Stimulated activated CD4-positive, alpha-beta T cell treated with anti-CD3 and anti-CD28 coated beads, Interleukin-1b, Interleukin-23, amount 100 ng/mL, for 24 hours (primary cell): ENCODE measurements at places on chromosomes 2 and 18.

- no peak for DNase-seq
Observed at GRCh38 chr2:2007551-2008501, 263.5 kb upstream of the PXDN start.

DNA sequence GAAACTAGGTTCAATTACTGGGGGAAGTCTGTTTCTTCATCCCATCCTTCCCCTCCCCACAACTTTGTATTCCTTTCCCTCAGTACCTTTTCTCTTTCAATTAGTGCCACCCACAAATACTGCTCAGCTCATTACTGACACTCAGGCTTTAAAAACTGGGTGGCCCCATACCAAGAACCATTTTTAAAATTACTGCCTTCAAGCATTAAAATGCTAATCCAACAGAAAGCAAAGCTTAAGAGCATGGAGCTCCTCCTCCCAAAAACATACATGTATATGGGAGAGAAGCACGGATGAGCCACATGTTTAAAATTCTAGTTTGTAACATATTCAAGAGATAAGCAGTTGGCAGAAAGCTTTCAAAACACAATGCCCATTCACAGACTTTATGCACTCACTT lies 44.0 kb downstream of the IRS1 start:
- no peak for DNase-seq

DNA sequence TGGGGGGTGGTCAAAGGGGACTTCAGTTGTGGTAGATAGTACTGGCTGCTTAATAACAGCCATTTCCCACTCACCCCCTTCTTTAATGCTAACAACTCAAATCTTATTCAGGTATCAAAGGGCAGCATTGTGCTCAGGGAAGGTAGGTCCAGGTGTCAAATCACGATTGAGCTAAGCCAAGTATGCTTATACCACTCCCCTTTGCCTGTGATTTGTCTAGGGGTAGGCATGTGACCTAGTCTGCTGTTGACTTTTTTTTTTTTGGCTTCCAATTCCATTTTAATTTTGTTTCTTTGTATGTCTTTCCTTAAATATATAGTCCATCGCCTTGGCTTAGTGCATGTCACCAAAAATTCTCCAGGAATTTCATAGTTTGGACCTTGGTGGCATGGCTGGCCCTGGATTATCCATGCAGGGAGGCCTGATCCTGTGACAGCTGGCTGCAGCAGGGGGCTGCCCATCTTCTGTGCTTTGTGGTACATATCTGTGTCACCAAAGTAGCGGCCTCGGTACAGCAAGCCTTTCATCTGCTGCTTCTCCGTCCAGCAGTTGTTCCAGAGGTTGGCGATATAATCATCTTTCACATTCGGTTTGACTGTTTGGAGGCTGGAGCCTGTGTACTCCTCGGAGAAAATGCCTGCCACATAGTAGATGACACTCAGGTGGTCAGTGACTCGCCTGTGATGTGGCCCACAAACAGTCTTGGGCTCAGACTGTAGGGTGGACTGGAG lies 68.1 kb upstream of the SPRED2 start:
- no peak for DNase-seq

DNA sequence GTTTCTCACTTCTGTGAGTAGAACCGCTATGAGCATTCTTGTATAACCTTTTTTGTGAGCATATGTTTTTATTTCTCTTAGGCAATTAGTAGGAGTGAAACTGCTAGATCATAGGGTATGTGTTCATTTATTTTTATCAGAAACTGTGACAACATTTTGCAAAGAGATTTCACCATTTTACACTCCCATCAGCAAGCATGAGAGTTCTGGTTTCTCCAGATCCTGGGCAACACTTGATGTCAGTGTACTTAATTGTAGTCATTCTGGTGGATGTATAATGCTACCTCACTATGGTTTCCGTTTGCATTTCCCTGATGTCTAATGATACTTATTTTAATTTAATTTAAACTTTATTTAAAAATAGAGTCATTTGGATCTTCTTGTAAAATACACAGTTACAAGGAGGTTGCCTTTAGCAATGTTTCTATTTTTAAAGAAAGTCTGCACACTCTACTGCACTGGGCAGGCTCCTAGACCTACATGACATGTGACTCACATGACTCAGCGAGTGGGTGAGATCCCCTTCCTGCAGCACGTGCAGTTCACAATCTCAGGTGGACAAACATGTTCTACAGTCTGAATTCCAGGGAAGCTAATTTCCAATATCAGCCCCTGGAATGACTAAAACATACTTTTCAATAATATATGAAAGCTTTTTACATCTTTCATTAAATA lies 127.0 kb upstream of the BCL2L11 start:
- no peak for DNase-seq

DNA sequence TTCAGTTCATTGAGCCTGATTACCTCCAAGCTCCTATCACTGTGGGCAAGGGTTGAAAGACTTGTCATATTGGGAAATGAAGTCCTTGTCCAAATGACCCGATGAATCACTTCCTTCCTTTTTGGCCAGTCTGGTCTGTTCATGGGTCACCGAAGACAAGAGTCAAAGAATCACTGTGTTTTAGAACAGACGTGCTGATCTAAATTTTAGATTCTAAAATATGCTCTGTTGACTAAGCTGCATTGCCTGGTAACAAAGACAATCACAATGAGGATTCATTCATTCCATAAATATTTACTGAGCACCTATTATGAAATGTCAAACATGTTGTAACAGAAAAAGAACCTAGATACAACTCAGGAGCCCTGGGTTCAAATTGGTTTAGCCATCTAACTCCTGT lies 99.4 kb upstream of the RND3 start:
- no peak for DNase-seq

- no peak for DNase-seq
Observed at GRCh38 chr2:205857520-205858237, 175.4 kb downstream of the NRP2 start.

GRCh38 chr2:181988154-181988924 lies 2.7 kb downstream of the PPP1R1C start:
- no peak for DNase-seq

DNA sequence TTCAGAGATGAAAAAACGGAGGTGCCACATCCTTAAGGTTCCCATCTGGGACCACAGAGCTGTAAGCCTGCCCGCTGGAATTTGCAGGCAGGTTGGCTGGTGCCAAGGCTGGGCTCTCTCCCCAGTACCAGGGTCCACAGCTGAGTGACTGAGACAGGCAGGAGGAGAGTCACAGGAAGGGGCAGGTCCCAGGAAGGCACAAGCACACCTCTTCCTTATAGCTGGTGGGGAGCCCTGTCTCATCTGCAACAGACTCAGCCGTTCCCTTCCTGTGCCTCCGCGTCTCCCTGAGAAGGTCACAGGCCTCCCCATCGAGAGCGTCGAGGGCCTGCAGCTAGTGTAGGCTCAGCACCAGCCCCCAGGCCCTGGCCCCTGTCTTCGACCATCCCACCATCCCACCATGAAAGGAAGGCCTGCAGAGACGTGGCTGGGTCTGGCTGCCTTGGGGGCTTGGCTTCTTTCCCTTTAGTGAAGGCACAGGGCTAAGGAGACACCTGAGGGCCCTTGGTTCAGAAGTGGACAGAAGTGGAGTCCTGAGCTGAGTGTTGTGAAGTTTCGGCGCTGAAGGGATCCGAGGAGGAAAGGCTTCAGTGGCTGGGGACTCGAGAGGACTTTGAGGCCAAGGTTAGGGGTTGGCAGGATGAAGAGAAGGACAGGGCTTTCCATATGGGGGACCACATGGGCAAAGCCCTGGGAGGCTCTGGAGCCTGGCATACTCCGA lies 26.8 kb downstream of the GLI2 start:
- no peak for DNase-seq

DNA sequence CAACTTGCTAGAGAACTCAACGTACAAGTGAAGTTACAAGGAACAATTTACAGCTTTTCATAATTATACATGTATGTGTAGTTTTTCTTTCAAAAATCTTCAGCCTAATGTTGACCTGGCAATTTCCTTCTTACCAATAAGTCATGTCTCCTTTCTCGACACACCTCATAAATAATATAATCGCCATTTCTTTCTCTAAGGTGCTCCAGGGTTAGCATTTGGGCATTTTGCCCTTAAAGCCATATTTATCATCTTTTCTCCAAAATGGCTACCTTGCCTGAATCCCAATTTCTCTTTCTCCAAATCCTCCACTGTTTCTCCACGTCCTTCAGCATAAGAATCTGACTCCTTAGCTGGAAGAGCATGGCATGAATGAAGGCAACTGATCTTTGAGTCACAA lies 50.3 kb upstream of the RAB27B start:
- DNase-seq, result no peak

DNA sequence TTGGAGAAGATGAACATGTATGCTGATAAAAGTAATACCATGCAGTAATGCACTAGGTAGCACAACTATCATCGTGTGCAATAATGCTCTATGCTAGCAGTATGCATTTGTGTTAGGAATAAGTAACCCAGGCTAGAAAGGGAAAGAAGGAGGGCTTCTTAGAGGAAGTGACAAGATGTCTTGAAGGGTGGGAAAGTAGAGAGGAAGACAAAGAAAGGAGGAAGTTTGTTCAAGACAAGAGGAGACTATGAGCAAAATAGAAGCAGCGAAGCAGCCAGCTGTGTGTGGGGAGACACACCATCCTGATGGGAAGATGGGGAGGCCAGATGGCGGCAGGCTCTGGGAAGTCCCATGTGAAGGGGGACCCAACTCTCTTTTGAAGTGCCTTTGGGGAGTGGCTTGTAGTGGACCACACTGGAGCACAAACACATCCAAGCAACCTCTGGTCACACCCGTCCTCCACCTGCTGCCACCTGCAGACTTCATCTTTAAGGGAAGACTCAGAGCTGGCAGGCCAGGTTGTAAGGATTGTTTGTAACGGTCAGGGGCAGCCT lies 39.9 kb upstream of the INHBB start:
- no peak for DNase-seq

DNA sequence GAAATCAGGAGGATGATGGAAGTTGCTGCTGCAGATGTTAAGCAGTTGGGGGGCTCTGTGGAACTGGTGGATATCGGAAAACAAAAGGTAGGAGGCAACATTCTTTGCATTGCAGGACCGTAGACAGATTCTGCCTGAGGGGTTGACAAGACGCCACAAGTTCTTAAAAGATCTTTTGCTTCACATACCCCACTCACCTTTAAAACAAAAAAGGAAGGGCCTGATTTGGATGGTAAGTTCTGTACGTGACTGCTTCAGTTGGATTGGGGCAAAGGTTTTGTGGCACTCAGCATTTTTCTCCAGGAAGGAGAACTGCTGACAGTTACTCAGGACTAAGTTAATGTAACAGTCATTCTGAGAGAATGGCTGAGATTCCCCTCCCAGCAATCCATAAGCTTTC lies 5.2 kb downstream of the CNDP2 start:
- no peak for DNase-seq

DNA sequence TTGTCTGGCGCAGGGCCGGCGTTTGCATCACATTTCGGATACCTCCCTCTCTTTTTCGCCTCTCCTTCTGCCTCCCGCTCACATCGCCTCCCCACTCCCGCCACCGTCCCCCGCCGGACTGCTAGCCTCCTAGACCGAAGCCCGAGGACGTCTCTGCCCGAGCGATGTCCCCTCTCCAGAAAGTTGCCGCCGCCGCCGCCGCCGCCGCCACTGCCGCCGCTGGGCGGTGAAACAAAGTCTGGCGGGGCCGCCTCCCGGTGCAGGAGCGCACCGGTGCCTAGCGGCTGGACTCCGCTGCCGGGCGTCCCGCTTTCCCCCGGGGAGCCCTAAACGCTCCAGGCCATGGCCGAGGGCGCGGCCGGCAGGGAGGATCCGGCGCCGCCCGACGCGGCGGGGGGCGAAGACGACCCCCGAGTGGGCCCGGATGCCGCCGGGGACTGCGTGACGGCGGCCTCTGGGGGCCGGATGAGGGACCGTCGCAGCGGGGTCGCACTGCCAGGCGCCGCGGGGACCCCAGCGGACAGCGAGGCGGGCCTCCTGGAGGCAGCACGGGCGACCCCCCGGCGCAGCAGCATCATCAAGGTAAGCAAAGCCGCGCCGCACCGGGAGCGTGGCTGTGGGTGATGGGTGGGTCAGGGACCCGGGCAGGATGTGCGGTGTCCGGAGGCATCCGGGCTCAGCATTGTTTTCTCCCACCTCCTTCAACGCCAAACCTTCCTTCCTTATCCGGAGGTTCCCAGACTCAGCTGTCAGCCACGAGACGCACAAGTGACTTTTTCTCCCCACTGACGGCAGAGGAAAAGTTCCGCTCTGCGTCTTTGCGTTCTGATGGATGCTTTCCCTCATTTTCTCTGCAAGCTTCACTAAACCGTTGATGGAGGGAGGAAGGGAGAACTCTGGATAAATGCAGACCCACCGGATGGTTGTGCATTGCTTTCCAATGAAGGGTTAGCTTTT lies 643 bp downstream of the PLCL1 start:
- DNase-seq, result peak; percentile 25

GRCh38 chr18:58892488-58892887 lies 27.8 kb downstream of the ZNF532 start:
- no peak for DNase-seq

- DNase-seq, result no peak
Observed at GRCh38 chr2:60538101-60538500, 15.4 kb downstream of the BCL11A start.

- peak; percentile 28 for DNase-seq
Observed at GRCh38 chr2:75608684-75609333, 37.8 kb upstream of the MRPL19 start.

GRCh38 chr2:221653182-221653581 lies 81.1 kb upstream of the EPHA4 start:
- no peak for DNase-seq

- DNase-seq, result no peak
Observed at GRCh38 chr18:76504749-76505148, 9.7 kb upstream of the ZNF516 start.

GRCh38 chr2:105262651-105263091 lies 21.1 kb downstream of the GPR45 start:
- DNase-seq, result no peak

GRCh38 chr2:199590321-199591203 lies 132.8 kb upstream of the SATB2 start:
- DNase-seq, result no peak

DNA sequence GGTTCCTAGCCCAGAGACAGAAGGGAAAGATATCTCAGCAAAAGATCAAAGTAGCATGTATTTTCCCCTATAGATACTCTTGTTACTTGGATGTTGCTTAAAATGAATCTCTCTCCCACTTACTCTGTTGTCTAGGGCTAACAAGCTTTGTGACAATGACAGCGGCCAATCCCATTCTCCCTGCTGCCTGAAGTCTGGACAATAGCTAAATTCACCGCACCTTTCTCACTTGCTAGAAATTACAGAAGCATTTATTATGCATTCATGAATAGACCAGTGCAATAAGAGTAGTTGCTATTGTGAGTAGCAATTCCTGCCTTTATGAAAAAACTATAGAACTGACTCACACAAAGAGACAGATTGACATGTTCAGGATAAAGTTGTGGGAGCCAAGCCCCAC lies 42.2 kb upstream of the ZC3H15 start:
- no peak for DNase-seq

DNA sequence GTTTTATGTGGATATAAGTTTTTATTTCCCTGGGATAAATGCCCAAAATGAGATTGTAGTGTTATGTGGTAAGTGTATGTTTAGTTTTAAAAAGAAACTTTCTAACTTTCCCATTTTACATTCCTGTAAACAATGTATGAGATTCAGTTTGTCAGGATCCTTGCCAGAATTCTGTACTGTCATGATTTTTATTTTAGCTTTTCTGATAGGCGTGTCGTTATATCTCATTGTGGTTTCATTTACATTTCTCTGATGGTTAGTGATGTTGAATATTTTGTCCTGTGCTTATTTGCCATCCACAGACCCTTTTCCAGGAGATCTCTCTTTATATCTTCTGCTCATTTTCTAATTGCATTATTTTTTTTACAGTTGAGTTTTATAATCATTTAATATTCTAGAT lies 245.6 kb upstream of the CDH2 start:
- no peak for DNase-seq

- no peak for DNase-seq
Observed at GRCh38 chr2:28360718-28361293, 31.9 kb upstream of the FOSL2 start.

GRCh38 chr2:200077838-200078237 lies 122.5 kb downstream of the MAIP1 start:
- DNase-seq, result no peak
